ENCODE measurements at places on chromosomes 2 and 18.

DNA sequence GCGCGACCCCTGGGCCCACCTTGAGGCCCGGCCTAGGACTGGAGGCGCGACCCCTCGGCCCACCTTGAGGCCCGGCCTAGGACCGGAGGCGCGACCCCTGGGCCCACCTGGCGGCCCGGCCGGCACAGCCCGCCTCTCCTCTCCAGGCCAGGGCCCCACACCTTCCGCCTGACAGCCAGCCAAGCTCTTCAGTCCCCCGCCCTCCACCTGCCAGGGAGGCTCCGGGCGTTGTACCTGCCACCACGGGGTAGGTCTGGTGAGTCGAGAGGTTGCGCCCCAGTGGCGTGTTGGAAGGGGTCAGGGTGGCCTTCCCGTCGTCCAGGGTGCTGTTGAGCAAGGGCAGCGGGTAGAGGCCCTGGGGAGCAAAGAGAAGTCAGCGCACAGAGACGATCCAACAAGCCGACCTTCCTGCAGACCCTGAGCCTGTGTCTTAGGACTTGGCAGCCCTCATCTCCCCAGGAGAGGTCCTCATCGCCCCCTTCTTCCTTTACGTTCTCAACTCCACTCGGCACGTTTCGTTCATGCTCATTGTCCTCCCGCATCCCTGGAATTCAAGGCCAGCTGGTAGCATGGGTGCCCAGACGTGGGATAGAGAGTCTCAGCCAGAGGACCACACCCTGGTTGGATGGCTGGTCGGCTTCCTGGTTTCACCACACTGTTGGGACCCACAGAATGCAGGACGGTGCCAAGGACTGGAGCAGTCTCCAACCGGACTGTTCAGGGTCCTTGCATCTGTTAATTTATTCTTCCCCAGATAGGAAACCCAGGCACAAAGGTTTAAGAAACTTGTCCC lies 42.2 kb downstream of the PAX8 start:
- DNase-seq = no peak
- peaks cover 15% of the 10 kb centered on the region for H3K4me1 ChIP-seq
- peak overlapping the region; percentile 68 for H3K4me3 ChIP-seq
- H3K27ac ChIP-seq = no peak overlapping the region

DNA sequence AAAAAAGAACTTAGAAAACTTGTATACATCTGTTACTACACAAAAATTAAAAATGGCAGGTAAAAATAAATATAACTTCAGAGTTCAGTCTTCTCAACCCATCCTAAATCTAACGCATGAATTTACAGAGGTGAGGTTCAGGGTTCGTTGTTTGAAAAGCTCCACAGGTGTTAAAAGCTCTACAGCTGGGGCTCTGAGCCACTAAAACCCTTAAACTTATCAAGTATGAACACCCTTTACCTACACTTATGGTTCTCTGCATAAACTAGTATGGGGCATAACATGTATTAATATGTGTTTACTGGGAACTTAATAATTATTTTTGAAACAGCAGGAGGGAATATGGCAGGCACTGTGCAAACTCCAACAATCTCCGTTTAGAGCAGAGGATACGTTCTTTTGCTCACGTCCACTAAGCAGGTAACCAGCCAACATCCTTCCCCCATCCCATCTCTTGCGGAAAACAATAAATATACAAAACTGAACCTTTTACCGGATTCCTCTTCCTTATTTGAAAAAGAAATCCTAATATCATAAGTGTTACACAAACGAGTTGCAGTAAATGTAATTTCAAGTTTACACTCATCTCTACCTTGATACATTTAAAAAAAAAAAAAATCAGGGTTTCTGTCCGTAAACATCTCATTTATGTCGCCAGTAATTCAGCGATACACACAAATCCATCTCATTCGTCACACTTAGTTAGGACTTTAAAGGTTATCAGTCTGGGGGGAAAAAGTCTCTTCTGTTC lies 1.3 kb downstream of the PIAS2 start:
- no peaks in the 10 kb centered on the region for H3K4me1 ChIP-seq
- peak overlapping the region; percentile 96 for H3K4me3 ChIP-seq
- no peak overlapping the region for H3K27ac ChIP-seq
- no peaks in the 10 kb centered on the region for H3K27me3 ChIP-seq

DNA sequence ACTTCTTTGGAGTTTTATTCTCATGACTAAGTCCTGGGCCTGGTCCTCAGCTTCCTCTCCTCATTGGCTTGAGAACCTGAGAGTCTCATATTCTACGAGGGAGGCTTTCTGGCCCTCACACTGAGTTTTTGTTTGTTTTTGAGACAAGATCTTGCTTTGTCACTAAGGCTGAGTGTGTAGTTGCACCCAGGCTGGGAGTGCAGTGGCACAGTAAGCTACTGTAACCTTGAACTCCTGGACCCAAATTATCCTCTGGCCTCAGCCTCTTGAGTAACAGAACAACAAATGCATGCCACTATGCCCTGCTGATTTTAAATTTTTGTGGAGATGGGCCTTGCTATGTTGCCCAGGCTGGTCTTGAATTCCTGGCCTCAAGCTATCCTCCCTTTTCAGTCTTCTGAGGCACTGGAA lies 22.6 kb downstream of the PRKRA start:
- DNase-seq = no peak
- no peak overlapping the region for H3K27ac ChIP-seq
- no peak overlapping the region for H3K4me3 ChIP-seq
- H3K27me3 ChIP-seq = no peaks in the 10 kb centered on the region
- H3K4me1 ChIP-seq = no peaks in the 10 kb centered on the region

- no peak overlapping the region for H3K27ac ChIP-seq
- H3K4me1 ChIP-seq = no peaks in the 10 kb centered on the region
- H3K4me3 ChIP-seq = no peak overlapping the region
- H3K36me3 ChIP-seq = no peaks in the 10 kb centered on the region
- H3K27me3 ChIP-seq = no peaks in the 10 kb centered on the region
Observed at GRCh38 chr2:176534798-176535466, 265.7 kb downstream of the MTX2 start.

DNA sequence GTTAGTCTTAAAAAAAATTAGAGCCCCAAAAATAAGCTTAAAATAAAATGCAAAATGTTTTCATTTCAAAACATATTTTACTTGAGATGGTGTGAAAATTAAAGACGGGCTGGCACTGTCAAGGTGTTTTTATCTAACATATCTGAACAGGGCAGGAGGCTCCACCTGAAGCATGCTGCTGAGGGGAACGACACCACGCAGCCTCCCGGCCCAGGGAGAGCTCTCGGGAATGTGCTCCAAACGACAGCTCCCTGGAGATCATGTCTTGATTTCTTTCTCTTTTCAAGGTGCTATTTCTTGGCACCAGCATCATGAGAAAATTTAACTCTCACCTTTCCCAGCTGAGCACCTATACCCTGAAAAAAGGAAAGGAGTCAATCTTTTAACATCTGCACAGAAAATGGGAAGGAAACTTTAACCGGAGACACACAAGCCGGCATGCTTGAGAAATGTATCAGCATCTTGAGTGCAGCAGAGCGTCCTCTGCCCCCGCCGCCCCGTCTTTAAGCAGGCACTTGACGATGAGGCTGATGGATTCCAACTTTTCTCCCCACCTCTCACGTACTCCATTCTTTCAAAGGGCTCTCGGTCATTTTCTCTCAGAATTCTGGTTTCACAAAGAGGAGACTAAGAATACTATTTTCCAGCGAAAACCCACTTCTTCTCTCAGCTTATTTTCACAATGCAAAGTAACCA lies 56.6 kb downstream of the EIPR1 start:
- no peaks in the 10 kb centered on the region for H3K36me3 ChIP-seq
- no peak overlapping the region for H3K4me3 ChIP-seq
- H3K27me3 ChIP-seq = no peaks in the 10 kb centered on the region
- no peaks in the 10 kb centered on the region for H3K4me1 ChIP-seq
- no peak overlapping the region for H3K27ac ChIP-seq

DNA sequence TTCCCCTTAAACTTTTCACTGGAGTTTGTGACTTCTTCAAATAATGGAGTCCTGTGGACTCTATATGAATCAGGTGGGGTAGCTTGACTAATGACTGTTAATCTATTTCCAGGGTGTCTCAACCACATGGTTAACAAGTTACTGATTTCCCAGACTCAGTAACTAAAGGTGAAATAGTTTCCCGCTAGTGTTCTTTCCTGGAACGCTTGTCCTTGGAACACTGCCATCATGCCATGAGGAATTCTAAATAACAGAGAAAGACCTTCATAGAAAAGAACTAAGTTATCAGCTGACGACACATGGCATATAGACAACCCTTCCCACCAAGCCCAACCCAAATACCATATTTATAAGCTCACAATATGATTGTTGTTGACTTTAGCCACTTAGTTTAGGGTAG lies 1027.9 kb upstream of the FAM98A start:
- H3K4me1 ChIP-seq = no peaks in the 10 kb centered on the region
- H3K27ac ChIP-seq = no peak overlapping the region
- no peaks in the 10 kb centered on the region for H3K36me3 ChIP-seq
- no peak overlapping the region for H3K4me3 ChIP-seq
- H3K27me3 ChIP-seq = no peaks in the 10 kb centered on the region

GRCh38 chr2:46389417-46389916 lies 89.9 kb upstream of the TMEM247 start:
- no peak overlapping the region for H3K27ac ChIP-seq
- H3K27me3 ChIP-seq = no peaks in the 10 kb centered on the region
- H3K4me1 ChIP-seq = no peaks in the 10 kb centered on the region
- no peak overlapping the region for H3K4me3 ChIP-seq

DNA sequence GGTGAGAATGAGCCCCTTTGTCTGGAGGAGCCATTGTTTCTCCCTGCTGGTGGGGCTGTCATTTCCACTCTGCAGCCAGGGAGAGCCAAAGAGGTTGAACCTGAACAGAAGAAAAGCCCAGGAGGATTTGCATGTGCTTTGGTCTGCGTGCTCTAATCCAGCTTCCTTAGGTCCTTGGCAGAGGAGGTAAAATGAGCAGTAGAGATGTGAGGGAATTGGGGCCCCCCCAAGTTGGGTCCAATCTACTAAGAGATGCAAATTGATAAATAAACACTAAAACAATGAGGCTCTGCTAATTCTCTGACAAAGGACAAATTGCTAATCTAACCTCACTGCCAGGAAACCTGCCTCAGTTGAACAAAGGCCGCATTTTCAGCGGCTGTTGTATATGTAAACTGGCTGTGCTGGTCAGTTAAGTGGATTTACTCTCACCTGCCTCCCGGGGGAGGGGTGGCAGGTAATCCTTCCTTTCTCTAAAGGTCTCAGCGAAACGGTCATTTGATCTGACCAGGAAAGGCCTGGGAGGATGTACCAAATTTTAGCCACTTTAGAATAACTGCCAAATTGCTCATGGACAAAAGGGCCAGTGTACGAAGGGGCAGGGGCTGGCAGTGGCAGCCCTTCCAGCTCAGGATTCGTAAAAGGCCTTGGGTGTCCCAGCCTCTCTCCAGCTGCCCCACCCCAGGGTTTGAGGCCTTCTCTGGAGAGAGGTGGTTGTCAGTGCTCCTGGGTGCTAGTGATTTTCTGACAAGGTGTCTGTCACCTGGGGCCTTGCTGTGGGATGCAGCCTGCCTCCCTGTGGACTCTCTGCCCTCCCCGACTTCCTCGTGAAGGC lies 193.6 kb downstream of the MIB1 start:
- no peaks in the 10 kb centered on the region for H3K36me3 ChIP-seq
- H3K4me1 ChIP-seq = no peaks in the 10 kb centered on the region
- no peaks in the 10 kb centered on the region for H3K27me3 ChIP-seq
- H3K27ac ChIP-seq = no peak overlapping the region
- H3K4me3 ChIP-seq = no peak overlapping the region
- no peak for DNase-seq

DNA sequence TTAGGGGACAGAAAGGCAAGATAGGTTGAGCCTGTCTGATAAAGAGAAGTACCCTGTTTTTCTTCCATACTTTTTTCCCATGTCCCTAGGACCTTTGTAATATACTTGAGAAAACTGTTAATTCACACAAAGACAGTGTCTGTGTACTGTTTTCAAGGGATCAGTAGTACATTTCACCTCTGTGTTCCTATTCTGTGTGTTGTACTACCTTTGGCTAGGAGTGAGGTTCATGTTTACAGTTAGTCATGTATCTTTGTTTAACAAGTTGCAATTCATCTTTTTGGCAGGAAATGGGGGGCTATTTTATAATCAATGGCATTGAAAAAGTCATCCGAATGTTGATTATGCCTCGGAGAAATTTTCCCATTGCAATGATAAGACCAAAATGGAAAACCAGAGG lies 6.7 kb downstream of the POLR1B start:
- no peak for DNase-seq
- H3K27me3 ChIP-seq = no peaks in the 10 kb centered on the region
- no peak overlapping the region for H3K27ac ChIP-seq
- H3K4me1 ChIP-seq = no peaks in the 10 kb centered on the region
- no peaks in the 10 kb centered on the region for H3K36me3 ChIP-seq
- no peak overlapping the region for H3K4me3 ChIP-seq

DNA sequence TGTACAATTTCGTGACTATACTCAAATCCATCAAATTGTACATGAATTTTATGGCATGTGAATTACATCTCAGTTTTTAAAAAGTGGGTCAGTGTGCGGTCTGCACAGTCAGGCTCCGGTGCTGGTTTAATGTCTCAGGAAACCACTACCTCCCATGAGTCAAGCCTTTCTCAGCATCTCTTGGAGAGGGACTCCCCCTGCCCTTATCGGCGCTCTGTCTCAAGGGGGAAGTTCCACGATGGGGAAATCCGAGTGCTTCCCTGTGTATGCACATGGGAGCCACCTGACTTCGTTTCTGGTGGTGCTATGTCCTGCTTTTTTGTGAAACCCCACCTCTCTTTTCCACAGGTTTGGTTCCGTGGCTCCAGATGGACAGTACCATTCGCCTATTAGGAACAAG lies 72.5 kb downstream of the ACOXL start:
- H3K4me3 ChIP-seq = no peak overlapping the region
- no peak for DNase-seq
- no peaks in the 10 kb centered on the region for H3K4me1 ChIP-seq
- no peaks in the 10 kb centered on the region for H3K27me3 ChIP-seq

DNA sequence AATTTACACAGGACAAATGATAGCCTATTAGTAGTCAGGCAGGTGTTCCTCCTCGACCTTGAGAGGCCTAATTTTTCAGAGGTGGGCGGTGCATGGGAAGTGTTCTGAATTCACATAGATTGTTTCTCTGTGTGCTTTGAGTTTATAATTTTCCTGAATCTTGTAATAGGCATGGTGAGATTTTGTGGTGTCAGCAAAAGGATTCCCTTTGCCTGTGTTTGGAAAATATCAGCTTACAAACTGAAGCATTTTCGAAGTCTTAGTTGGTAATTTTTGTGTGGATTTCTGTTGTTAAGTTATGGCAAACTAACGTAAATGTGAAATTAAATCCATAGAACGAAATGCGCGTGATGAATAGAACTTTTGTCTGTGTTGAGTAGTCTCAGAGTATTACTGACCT lies 194.0 kb upstream of the RBMS1 start:
- no peaks in the 10 kb centered on the region for H3K27me3 ChIP-seq
- no peak overlapping the region for H3K4me3 ChIP-seq
- no peak for DNase-seq
- no peaks in the 10 kb centered on the region for H3K36me3 ChIP-seq

DNA sequence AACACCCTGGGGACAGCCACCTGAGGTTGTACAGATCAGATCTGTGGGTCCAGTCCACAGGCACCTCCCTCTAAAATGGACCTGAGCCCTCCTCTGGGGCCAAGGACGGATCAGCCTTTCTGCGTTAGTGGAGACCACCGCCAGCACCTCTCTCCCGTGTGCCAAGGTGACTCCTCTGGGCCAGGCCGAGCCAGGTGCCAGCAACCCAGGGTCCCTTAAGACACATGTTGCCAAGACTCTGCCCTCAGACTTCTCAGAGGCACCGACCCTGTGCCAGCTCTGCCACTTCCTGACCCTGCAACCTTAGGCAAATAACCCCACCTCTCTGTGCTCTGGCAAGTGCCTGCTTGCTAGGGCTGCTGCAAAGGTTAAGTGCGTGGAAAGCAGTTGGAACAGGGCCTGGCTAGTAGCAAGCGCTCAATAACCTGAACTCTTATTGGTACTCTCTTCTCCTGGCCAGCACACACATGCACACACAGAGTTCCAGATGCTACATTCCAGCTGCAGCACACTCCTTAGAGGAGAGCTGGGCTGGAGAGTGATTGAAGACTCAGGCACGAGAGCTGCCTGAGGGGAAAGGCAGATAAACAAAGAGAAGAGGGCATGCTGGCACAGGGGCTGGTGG lies 105.6 kb downstream of the TNS1 start:
- H3K36me3 ChIP-seq = no peaks in the 10 kb centered on the region
- no peak for DNase-seq
- H3K27ac ChIP-seq = no peak overlapping the region

All from testis (tissue), 5 donors.